GM19239 (cell line): ENCODE measurements at places on chromosomes 2 and 18.

- peak; percentile 82 for DNase-seq
Observed at GRCh38 chr2:237744613-237745249, 53.8 kb upstream of the RBM44 start.

GRCh38 chr2:239625971-239626734 is 225.3 kb upstream of the HDAC4 start:
- DNase-seq = no peak

- no peak for DNase-seq
Observed at GRCh38 chr2:205411558-205411957, 270.7 kb upstream of the NRP2 start.

DNA sequence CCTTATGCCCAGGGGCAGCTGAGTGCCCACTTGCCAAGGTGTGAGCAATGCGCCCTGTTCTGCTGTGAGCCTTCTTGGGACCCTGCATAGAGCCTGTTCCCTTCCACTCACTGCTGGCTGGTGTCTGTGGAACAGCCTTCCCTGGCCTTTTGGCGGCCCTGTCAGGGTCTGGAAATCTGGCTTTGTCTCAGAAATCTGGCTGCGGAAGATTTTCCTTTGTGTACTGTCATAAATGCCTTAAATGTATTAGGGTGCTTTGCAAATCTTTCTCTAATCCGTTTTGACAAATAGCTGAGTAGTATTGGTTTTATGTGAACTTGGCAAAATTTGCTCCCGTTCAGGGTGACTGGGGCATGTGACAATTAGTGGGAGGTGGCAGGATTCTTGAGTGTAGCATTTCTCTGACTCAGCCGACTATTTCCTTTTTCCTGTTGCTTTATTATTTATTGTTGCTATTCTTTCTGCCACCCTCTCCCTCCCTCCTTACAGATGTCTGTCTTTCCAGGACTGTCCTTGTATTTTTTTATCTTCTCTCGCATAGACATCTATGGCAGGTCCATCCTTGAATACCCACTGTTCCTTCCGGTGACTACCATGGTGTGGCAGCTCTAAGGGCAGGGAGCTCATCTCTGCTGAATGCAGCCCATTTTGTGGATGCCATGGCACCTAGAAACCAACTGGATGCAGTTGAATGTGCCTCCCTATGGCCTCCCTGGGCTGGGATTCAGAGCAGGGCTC is 41.8 kb downstream of the LDLRAD4 start:
- DNase-seq = no peak

- DNase-seq = no peak
Observed at GRCh38 chr2:134416637-134417036, 162.8 kb downstream of the MGAT5 start.

GRCh38 chr2:144950899-144951560 is 431.1 kb upstream of the ZEB2 start:
- DNase-seq = no peak

DNA sequence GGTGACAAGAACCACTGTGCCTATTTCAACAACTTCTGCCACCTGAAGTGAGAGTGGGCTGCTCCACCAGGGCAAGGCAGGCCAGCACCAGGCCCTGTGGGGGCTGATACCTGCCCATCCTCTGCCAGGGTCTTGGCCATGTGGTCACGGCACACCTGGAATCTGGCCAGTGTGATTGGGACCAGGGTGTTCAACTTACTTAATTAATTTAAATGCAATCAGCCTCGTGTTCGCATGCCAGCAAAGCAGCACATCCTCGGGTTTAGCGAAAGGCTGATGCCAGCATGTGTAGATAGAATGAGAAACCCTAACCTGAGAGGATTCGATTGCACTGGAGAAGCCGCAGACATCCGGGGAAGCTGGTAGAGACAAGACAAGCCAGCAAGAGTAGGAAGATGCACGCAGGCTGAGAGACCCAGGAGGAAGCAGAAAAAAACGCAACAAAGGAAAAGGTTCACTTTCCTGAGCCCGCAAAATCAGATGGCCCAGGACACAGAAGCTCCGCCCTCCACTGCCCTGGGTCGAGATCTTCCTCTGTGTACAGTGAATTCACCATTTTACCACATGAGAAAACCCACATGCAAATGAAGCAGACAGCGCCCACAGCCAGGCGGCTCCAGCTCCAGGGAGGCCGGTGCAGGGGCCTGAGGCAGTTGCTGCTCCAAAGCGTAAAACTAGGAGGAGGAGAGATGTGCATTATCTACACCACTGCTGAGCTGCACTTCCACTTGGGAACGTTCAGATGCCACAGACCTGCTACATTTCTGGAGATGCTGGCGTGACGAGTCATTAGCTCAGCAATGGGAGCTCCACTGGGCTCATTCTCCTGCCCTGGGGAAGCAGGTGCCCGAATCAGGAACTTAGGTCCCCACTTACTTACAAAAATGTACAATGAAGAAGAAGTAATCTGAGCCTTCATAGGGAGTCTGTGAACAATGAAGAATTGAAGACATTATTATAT is 92.1 kb downstream of the TMEM18 start:
- DNase-seq = no peak

GRCh38 chr18:44452346-44452745 is 228.3 kb upstream of the SETBP1 start:
- DNase-seq = no peak

- DNase-seq = no peak
Observed at GRCh38 chr2:240448387-240449274, 13.2 kb downstream of the GPC1 start.

DNA sequence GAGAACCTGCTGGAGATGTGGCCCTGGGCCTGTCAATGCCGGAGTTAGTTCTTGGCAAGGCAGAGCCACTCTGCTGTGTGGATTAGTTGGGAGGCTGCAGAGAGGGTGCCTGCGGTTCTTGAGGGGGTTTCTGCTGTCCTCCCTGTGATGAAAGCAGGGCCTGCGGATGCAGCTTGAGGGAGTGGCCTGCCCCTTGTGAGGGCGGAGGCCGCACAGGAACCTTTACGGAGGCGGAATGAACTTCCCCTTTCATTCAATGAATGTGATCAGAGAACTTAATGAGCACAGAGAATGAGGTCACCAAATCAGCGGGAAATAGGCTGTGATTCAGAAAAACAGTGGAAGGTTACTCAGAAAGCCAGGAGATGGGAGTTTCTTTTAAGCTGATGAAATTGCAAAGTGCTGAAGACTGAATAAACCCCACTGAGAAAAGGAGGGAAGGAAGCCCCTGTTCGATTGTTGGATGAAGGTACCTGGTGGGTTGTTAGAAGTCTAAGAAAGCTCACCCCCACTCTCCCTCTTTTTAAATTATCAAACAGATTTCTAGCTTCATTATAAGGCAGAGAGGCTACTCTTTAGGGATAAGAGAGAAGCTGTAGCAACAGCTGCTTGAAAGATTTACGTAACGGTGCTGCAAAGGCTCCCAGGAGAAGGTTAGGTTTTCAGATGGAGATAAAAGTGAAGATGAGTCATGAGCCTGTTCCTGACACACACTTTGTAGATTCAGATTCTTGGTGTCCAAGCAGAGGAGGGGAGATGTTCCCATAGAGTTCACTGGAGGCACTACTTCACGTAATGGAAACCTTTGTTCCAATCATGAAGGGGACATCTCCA is 47.4 kb downstream of the VWA3B start:
- peak; percentile 24 for DNase-seq

- no peak for DNase-seq
Observed at GRCh38 chr2:40531359-40531758, 79.5 kb upstream of the SLC8A1 start.
